ENCODE measurements at places on chromosomes 11 and 22.

DNA sequence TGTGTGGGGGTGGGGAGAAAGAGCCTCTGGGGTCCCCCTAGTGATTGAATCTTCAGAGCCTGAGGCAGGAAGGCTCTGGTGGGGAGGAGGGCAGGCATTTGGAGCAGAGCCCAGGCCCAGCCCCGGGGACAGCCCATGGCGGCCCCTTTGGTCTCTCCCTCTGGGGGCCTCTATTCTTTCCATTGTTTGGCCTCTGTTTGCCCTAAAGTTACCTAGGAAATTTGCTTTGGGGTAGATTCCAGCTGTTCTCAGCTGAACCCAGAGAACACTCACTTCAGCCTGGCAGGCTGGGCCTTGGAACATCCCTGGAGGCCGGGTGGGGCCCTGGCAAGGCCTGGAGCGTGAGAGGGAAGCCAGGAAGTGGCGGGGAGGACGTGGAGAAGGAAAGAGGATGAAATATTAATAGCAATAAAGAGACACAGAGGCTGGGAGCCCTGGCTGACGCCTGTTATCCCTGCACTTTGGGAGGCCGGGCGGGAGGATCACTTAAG is 22.9 kb upstream of the A4GALT start:
- peak; percentile 92 for DNase-seq

- DNase-seq: no peak
Observed at GRCh38 chr11:124633355-124633754, 10.7 kb downstream of the TBRG1 start.

DNA sequence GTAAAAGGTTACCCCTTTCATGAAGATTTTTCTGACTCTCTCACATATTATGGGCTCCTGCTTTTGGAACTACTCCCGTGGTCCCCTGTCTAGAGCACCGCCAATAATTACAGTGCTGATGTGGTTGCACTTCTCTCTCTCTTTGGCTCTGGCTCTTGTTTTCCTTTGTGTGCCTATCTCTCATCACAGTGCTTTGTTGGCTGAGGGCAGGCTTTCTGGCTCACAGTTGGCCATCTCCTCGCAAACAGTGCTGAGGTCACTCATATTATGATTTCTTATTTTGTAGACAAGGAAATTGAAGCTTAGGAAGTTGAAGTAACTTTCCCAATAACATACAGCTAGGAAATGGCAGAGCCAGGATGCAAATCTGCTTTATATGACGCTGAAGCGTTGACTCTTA is 192.5 kb downstream of the DDX10 start:
- no peak for DNase-seq

GRCh38 chr22:45772743-45773142 is 101.1 kb downstream of the ATXN10 start:
- no peak for DNase-seq

DNA sequence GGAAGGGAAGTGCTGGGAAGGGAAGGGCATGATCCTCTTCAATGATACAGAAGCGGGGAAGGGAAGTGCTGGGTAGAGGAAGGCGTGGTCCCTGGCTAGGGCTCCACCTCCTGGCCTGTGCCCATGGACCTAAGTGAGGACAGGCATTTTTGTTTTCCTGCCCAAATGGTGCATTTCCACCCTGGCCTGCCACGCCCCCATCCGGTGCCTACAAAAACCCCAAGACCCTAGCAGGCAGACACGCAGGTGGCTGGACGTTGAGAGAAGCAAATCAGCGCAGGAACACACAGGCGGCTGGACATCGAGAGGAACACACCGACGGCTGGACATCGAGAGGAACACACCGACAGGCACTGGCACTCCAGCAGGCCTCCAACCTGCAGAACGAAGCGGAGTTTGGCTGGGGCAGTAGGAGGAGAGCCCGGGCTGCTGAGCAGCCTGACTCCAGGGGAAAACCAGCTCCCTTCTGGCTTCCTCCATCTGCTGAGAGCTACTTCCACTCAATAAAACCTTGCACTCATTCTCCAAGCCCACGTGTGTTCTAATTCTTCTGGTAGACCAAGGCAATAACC is 628.3 kb downstream of the BUD13 start:
- DNase-seq: no peak

- DNase-seq: peak; percentile 48
Observed at GRCh38 chr11:11731311-11732083, 109.7 kb upstream of the GALNT18 start.

GRCh38 chr11:128206461-128206860 is 380.9 kb downstream of the ETS1 start:
- DNase-seq: no peak

- DNase-seq: no peak
Observed at GRCh38 chr11:32429477-32429876, 5.9 kb downstream of the WT1 start.

DNA sequence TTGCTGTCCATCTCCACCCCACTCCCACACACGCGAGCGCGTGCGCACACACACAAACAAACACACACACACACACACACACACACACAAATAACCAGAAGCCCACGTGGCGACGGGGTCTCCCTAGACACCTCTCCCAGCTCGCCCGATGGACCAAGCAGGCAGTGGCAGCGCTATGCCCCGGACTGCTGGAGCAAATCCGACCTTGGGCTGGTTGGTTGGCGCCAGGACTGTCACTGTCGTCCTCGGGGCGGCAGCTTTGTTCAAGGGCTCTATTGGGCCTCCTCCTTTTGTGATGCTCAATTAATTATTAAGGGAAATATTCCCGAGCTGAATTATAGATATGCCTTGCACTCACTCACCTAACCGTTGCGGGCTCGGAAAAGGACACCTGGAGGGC is 1.7 kb upstream of the KCNA4 start:
- no peak for DNase-seq

All from fibroblast of lung (primary cell).